Activated naive CD8-positive, alpha-beta T cell treated with anti-CD3 and anti-CD28 coated beads, Interleukin-2, amount 50 U/mL, for 16 hours (primary cell): ENCODE measurements at places on chromosomes 12 and 14.

- no peak for DNase-seq
These were observed 64.5 kb downstream of the TTC9 start for GRCh38 chr14:70706177-70706576.

DNA sequence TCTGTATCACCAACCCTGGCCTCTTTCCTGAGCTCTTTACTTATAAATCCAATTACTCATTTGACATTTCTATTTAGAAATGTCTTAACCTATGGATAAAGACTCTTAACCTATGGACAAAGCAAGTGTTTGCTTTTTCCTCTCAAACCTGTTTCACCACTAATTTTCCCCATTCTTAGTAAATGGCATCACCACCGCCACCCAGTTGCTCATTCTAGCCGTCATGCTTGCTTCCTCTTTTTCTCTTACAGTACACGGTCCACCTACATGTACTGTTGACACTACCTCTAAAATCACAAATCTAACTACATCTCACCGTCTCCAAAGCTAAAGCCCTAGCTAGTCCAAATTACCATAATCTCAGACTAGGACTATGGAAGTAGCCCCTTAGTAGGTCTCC, 60.0 kb downstream of the CAPS2 start:
- no peak for DNase-seq

DNA sequence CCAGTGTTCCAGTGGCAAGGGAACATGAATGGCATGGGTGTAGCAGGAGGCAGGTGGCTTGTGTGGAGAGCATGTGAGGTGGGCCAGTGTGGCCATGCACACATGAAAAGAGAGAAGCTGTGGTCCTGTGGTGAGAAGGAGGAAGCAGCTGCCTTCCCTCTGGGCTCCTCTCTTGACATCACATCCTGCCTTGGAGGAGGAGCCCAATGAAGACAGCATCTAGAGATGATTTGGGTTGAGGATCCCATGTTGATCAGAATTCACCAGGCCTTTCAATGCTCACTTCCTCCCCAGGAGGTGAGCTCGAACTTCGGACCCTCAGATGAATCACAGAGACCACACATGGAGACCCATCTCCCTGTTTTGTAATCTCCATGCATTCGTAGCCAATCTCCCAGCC, 82.6 kb downstream of the LRRC74A start:
- no peak for DNase-seq

DNA sequence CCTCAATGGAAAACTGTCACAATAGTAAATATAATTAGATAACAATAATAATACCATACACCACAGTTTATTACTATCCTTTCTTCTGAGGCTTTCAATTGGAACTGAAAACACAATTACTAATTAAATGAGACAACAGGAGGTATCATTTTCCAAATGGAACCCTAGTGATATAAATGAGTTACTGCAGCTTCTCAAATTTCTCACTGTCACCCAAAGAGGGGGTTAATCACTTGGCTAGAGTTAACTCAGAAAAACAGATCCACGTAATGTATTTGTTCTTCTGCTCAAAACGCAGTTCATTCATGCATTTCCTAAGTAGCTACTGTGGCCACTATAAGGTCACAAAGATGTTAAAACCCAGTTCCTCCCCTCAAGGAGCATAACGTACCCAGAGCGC, 120.9 kb upstream of the FOXN3 start:
- DNase-seq, result no peak

DNA sequence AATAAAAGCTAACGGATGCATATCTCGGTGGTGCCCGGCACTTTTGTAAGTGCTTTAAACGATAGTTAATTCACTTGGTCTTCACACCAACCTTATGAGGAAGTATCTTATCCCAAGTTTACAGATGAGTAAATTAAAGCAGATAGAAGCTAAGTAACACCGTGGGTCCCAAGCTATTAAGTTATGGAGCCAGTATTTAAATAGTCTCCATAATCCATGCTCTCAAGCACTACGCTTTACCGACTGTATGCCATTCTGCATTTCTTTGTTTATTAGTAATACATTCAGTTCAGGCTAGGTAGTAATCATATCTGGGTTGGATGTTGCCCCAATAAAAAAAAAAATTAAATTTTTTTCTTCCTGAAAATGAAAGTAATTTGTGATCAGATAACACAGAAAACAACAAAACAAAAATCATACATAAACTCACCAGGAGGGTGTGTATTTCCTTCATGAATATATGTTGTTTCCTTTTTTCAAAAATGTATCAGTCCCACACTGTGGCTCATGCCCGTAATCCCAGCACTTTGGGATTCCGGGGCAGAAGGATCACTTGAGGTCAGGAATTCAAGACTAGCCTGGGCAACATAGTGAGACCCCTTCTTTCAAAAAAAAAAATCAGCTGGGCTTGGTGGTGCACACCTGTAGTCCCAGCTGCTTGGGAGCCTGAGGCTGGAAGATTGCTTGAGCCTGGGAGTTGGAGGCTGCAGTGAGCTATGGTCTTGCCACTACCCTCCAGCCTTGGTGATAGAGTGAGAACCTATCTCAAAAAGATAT, 1.4 kb upstream of the M6PR start:
- DNase-seq, result no peak

- no peak for DNase-seq
These were observed 28.7 kb downstream of the NKX2-8 start for GRCh38 chr14:36553656-36554260.

- DNase-seq, result no peak
These were observed 11.6 kb upstream of the CLEC1A start for GRCh38 chr12:10110256-10110844.

DNA sequence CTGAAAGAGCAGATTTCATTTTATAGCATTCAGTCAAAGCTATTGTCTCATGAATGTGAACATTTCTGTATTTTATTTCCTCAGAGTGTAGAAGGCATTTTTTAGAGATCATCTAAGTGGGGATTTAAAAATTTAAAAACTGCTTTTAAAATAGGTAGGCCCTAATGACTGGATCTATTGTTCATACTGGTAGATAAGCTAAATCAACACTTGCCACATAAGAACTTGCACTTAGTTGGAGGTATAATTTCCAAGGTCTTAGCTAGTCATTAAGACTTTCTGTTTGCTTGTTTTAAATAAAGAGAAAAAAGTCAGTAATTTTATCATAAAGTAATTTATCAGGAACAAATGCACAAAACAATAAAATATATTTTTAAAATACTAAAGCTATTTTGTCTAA, 75.2 kb upstream of the LMO3 start:
- no peak for DNase-seq
